ENCODE measurements at places on chromosomes 3 and 15. TPM values are rescaled to one million over a fixed set of nuclear protein-coding genes. Genes with fewer than 3 reads are reported as not detected.

DNA sequence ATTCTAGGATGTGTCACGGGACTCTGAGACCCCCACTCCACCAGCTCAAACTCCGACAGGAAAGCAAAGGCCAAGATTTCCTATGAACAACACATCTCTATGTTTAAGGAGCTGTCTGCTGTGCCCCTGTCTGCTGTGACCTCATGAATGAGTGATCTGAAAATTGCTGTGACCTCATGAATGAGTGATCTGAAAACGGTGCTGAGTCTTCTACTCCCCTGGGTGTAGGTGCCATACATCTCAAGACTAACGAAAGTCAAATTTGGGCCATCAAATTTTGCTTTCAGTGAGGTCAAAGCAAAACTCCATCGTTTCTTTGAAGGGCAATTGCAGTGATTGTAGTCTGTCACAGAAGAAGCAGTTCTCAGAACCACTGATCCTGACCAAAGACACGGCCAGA, 24.4 kb downstream of the IL5RA start:
- no peak for DNase-seq

Gene GOLGA6B
- not detected for total RNA-seq

Gene RASGRF1
- not detected for total RNA-seq

Gene AP3B2
- total RNA-seq = 1.2 TPM

All from T-cell (primary cell).